Activated naive CD4-positive, alpha-beta T cell treated with Interleukin-2 at 50 U/mL for 16 hours (primary cell): ENCODE measurements at places on chromosomes 1 and 21.

- DNase-seq, result no peak
Measured at GRCh38 chr1:181153634-181153961, 65.1 kb downstream of the IER5 start.

DNA sequence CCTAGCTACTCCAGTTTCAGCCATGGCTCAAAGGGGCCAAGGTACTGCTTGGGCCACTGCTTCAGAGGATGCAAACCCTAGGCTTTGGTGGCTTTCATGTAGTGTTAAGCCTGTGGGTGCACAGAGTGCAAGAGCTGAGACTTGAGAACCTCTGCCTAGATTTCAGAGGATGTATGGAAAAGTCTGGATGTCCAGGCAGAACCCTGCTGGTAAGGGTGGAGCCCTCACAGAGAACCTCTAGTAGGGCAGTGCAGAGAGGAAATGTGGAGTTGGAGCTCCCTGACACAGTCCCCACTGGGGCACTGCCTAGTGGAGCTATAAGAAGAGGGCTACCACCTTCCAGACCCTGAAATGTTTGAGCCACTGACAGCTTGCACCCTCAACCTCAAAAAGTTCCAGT is 16.2 kb downstream of the RIIAD1 start:
- DNase-seq, result no peak

DNA sequence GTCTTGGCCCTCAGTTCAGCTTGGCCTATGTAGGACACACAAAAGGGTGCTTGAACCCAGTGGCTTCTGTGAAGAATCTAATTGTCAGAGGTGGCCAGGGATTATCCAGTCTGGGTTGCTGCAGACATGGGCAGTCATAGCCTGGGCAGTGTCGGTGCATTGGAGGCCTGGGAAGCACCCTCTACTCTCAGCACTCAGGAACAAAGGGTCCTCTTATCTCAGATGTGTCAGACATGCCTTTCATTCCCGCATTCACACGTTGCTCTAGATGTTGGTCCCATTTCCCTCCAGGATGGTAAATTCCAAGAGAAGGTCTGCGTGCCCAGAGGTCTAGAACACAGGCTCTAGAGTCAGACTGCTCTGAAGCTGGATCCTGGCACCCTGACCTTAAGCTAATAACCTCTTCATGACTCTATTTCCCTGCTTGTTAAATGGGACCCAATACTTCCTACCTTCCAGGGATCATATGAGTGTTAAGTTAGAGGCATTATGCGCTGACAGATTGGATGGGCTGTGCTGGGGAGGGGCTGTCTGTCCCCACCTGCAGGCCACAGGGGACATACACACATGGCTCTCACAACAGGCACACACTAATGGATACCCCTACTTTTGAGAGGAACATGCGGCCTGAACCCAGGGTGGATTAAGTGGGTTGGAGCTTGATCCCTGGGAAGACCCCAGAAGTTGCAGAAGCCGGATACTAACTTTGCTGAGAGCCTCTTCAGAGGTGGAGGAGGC is 16.5 kb upstream of the EDN2 start:
- no peak for DNase-seq

GRCh38 chr1:212928323-212929291 is 21.7 kb upstream of the VASH2 start:
- DNase-seq, result no peak

DNA sequence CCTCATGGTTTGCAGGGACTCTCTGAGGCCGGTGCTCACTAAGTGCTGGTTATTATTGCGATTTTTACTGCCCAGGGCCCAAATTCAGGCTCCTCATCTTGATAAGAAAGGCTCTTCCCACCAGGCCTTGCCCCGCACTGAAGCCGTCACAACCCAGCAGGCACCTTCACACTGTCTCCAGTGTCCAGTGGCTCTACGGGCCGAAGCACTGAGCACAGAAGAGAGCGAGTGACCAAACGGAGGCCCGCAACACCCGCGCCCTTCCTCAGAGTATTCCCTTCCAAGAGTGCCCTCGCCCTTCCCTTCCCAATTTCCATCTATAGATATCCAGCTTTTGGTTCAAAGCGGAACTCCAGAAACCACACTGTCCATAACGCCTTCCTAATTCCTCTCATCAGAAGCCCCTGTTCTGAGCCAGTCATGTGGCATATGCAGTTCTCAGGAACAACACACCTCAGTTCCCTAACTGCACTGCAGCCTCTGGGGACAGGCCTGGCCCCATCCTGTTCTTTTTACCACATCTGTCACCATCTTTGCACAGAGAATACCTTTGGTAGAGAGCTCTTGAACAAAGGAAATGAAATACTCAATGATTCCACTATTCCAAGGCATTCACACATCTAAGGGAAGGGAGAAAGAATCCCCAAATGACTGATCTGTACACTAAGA is 15.1 kb downstream of the FALEC start:
- DNase-seq, result no peak

GRCh38 chr1:56798053-56798471 is 21.1 kb downstream of the FYB2 start:
- DNase-seq, result no peak

DNA sequence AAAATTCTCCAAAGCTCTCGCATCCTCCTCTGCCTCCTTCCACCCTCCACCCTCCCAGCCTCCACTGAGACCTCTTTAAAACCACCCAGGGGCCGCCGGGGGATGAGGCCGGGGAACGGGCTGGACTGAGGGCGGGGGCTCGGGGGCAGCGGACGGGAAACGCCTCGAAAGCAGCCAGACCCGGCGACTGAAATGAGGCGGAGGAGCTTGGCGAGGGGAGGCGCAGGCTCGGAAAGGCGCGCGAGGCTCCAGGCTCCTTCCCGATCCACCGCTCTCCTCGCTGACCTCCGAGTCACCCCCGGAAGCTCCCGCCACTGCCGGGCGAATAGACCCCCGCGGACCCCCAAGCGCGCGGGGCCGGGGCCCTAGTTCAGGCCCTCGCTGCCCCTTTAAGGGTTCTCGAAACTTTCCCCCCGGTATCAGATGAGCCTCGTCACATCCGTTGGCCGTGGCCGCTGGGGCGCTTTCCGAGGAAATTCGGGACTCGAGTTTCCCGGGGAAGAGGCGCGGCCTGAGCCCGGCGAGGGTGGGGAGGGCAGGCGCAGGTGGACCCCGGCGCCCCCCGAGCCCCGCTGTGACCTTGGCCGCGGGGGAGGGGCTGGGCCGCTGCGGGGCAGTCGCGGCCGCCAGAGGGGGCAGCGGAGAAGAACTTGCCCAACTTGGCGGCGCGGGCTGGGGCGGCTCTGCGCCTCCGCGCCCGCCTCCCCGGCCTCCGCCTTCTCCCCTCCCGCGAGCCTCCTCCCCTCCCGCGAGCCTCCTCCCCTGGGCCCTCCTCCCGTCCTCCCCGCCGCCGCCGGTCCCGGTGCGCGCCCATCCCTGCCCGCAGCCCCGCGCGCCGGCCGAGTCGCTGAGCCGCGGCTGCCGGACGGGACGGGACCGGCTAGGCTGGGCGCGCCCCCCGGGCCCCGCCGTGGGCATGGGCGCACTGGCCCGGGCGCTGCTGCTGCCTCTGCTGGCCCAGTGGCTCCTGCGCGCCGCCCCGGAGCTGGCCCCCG is at the start of gene BACE2:
Gene BACE2 (plus strand): TSS at position 813 of the 995 bp plus-strand sequence. CDS start 104 bp downstream, at position 917.
- peak; percentile 27 for DNase-seq

DNA sequence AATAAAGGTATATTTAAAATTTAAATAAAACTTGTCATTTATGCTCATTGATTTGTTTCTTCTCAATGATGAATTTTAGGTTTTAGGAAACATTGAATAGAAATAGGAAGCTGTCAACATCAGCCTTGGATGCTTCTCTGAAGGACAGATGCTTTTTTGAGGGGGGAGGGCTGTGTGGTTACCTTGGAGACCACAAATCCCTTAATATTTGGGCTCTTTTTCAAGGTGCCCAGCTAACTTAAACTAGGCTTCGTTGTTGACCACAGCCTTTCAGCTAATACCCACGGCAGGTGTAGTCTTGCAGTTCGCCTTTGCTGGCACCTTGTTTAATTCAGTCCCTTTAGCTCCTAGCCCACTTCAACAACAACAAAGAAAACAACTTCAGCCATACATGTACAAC is 22.5 kb downstream of the TENT5C start:
- DNase-seq, result no peak

DNA sequence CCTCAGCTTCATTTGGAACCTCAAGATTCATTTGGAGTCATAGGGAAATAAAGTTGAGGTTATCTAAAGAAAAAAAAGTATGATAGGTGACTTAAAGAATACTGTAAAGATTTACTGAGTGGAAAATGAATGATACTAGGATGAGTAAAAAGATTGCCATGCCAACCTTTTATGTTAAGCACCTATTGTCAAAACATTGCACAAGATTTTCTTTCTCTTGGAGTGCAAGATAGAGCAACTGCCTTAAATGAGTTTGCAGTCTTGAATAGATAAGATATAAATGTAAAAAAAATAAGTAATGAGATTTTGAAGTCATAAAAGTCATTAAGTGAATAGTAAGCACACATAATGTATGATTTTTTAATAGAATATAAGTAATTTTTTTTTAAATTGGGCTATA is 5.1 kb upstream of the ANGPTL1 start:
- no peak for DNase-seq

- DNase-seq, result no peak
Measured at GRCh38 chr1:183097438-183098051, 74.3 kb downstream of the LAMC1 start.

- DNase-seq, result no peak
Measured at GRCh38 chr1:207309745-207310273, 11.7 kb upstream of the CD55 start.

DNA sequence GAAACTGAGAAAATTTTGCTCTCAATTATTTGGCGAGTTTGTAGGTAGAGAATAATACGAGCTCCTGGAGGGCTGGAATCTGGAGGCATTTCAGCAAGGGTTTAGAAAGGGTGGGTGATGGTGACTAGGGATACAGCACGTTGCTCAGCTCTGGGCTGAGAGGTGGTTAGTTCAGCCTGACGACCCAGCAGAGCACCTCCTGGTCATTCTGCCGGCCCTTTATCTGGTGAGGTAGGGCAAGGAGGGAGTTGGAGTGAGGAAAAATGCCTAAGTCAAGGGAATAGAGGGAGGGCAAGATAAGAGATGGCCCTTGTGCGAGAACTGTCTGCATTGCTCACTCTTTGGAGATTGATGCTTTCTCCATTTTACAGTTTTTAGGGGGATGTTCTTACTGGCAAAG is 19.1 kb downstream of the GALNT2 start:
- no peak for DNase-seq

DNA sequence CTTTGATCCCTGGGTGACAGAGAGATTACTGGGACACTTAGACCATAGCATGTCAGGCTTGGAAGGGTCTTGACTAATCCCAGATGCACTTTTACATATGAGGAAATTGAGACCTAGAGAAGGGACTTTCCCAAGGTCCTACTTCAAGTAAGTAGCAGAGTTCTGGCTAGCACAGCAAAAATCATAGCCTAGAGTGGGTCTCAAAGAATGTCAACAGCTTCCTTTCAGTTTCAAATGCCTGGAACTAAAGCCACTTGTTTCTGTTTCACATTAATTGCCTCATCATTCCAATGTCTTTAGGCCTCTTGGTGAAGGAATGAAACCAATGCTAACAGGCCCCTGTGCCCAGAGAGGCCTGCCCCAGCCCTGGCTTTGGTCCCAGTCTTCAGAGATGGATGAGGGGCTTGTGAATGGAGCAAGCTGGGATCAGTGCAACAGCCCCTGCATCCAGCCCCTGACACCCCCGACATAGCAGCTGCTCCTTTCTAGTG is 26.6 kb downstream of the ATF3 start:
- DNase-seq, result no peak

DNA sequence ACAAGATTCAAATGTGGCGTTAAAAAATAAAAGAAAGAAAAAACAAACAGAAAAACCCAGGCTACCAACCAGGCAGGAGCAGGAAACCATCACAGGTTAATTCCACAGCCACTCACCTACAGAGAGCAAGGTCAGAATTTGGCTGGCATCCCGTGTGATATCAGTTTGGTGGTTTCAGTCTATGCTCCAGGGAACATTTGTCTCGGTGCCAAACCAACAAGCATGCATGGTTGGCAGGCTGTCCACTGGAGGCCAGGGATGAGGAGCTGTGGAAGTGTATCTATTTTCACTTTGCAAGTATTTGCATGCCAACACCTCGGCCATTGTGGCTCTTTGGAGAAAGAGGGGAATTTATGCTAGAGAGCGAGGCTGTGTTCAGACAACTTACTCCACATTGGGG is 53.1 kb upstream of the PROX1 start:
- no peak for DNase-seq

GRCh38 chr1:44515416-44515815 is 110.4 kb downstream of the RNF220 start:
- no peak for DNase-seq

GRCh38 chr1:181317261-181317930 is 165.9 kb upstream of the CACNA1E start:
- no peak for DNase-seq

GRCh38 chr1:189859385-189859977 is 618.2 kb downstream of the BRINP3 start:
- DNase-seq, result peak; percentile 3
